Mesothelial cell of epicardium (in vitro differentiated cells): ENCODE measurements at places on chromosomes 12 and 14.

- DNase-seq, result no peak
Measured at GRCh38 chr12:103640831-103641230, 53.8 kb downstream of the STAB2 start.

GRCh38 chr14:104913435-104913834 is 11.2 kb upstream of the PLD4 start:
- no peak for DNase-seq

GRCh38 chr12:13288937-13289652 is 92.6 kb downstream of the EMP1 start:
- DNase-seq, result no peak

DNA sequence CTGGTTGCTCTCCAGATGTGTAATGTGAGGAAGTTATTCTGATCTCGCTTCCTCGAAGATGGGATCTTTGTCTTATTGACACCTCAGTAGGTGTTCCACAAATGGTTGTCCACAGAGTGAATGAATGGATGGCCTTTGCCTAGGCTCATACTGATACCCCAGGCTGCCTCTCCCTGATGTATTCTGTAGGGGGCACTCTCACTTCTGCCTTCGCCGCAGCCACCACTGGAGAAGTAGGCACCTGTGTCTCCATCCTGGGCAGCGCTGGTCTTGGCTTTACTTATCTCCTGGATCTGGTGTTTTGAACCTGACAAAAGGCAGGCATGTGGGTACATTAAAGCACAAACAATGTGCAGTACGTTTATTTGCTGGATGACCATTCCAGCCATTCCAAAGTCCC is 82.1 kb downstream of the ZFP36L1 start:
- no peak for DNase-seq

- DNase-seq, result no peak
Measured at GRCh38 chr14:40445020-40445419, 1012.8 kb upstream of the FBXO33 start.

GRCh38 chr14:89088530-89088929 is 264.1 kb downstream of the TTC8 start:
- no peak for DNase-seq

- no peak for DNase-seq
Measured at GRCh38 chr12:1435456-1435855, 158.9 kb downstream of the FBXL14 start.

GRCh38 chr12:92623386-92623785 is 79.4 kb upstream of the PLEKHG7 start:
- DNase-seq, result no peak

DNA sequence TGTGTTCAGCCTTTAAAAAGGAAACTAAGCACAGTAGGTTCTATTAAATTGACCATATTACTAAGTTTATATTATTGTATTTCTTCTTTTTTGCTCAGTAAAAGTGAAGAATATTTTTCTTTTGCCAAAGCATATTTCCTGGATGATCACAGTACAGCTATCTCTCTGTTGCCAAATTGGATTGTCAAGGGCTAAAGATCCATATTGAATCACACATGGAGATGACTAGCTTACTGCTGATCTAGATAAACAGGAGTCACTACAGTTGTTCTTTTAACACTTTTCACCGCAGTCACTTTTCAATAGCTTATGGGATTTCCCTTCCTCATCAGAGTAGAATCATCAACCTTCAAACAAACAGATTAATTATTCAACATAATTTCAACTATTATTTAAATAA is 78.6 kb downstream of the LRRC9 start:
- DNase-seq, result no peak

- no peak for DNase-seq
Measured at GRCh38 chr14:100556140-100556475, 31.1 kb downstream of the BEGAIN start.

- no peak for DNase-seq
Measured at GRCh38 chr12:62726471-62726980, 208.4 kb downstream of the PPM1H start.

- DNase-seq, result no peak
Measured at GRCh38 chr14:22489957-22490950, 98.8 kb downstream of the DAD1 start.

DNA sequence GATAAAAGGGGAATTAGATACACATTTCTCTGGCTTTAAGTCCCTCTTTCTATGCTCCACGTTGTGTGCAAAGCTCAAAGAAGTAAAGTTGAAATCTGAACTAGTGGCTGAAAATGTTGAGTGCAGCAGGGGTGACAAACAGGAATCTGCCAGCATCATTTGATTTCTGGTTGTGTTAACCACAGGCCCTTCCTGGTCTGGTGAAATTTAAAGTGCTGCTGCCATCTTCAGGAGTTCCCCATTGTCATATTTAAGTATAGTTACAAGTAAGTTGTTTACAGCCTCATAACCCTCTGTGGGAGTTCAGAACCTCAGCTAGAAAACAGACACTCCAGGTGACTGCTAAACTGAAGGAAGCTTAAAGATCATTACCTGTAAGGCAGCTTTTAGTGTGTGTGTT is 90.9 kb upstream of the CCDC196 start:
- DNase-seq, result no peak

- no peak for DNase-seq
Measured at GRCh38 chr14:89466944-89467343, 49.9 kb upstream of the FOXN3 start.

DNA sequence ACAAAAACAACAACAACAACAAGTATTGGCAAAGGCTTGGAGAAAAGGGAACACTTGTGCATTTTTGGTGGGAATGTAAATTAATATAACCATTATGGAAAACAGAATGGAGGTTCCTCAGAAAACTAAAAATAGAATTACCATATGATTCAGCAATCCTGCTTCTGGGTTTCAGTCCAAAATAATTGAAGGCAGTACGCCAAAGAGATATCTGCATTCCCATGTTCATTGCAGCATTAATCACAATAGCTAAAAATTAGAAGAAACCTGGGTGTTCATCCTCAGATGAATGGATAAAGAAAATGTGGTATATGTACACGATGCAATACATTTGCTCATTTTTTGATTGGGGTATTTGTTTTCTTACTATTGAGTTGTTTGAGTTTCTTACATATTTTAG is 813.0 kb downstream of the NRXN3 start:
- DNase-seq, result no peak

- DNase-seq, result no peak
Measured at GRCh38 chr14:74695406-74695805, 17.5 kb downstream of the AREL1 start.

- DNase-seq, result no peak
Measured at GRCh38 chr12:78315028-78315427, 484.3 kb downstream of the NAV3 start.

- DNase-seq, result no peak
Measured at GRCh38 chr14:40414386-40414785, 982.2 kb upstream of the FBXO33 start.

GRCh38 chr12:98973395-98973794 is 328.3 kb downstream of the APAF1 start:
- no peak for DNase-seq

DNA sequence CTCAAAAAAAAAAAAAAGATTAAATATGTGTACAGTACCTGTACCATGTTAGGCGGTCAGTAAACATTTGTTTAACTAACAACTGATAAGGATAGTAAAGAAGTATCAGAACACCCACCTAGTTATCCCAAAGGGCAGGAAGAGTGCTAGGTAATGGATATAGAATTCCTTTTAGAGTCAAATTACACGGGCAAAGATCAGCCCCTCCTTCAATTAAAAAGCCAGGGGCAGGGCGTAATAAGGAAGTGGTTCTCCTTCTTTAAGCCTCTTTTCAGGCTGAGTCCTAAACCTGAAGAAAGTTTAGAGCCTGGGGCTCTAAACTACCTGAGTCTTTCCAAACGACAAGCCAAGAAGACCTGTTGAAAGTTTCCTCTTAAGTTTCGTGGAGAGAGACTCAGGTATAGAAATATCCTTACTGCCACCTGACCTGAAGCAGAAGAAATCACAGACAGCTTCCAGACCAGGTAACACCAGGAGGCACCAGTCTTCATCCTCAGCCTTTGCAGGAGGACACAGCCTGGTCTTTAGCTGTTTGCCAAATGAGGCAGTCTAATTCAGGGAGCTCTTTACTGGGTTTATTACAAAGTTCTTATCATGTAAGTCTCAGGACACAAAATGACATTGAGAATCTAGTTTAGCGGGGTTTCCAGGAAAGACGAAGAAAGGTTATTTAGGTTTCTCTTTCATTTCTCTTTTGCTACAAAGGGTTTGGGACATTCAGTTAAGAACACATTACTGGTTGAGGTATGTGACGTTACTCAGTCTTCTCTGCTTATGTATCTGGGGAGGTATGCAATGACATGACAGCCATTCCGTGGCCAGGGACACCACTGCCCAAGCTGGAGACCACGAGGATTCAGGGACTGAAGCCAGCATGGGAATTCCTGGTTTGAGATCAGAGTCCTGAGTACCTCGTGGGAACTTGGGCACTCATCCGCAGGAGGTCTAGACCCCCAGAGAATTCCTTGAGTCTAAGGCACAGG is at the start of gene BCL2L14:
Gene BCL2L14 (plus strand): TSS at position 266 of the 983 bp plus-strand sequence. CDS start 8,367 bp downstream, outside the sequence.
- no peak for DNase-seq

DNA sequence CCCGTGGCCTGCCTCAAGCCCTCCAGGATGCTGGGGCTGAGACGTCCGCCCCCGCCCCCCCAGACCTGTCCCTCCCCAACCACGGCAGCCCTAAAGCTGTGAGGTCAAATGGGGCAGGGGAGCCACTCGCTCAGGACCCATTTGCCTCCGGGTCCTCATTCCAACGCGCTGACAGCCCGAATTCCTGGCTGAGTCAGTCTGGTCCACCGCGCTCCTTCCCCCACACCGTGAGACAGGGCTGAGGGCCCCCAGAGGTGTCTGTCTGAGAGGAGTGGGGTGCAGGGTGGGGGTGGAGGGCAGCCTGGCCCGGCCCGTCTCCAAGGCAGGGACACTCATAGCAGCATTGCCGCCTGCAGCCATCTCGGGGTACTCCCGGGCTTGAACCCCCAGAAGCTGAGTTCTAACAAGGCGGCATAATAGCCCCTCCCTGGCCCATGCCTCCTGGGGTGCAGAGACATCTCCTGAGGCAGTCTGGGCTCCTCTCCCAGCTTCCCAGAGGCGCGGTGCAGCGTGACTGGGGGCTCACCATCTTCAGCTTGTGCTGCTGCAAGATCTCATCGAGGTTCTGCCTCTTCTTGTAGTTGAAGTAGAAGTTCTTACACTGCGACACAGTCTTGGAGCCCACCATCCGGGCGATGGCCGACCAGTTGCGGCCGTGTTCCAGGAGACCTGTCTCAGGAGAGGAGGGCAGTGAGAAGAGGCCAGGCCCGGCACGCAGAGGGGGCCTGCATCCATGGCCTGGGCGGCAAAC is 90.5 kb downstream of the RFLNA start:
- no peak for DNase-seq

DNA sequence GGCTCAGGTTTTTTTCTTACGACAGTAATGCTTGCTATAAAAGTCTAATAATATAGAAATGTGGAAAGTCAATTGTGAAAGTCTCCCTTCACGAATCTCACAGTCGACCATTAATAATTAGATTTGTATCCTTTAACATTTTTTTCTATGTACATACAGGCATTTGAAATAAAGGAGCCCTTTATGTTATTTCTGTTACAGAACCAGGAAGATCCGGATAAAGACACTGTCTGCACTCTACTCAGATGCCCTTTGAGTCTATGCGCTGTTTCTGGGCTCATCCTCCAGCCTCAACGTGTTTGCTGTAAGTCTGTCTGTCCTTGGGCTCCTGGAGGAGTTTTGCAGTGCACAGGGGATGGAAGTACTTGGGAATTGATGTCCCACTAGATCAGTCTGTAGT is 212.2 kb upstream of the ATP2B1 start:
- DNase-seq, result no peak

DNA sequence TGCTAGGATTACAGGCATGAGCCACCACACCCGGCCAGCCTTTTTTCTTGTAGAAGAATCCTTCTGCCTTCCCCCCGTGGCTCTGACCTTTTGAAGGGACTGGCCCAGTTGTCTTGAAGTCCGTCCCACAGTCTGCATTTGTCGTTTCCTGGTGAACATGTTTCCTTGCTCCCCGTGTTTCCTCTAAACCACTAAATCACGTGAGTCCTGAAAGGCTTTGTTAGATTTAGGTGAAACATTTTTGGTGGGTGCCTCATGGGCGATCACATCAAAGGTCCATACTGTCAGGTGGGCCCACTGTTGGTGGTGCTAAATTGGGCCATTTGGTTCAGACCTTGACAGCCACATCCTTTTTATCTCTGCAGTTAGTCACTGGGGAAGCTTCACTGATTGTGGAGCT is 26.3 kb downstream of the MLXIP start:
- no peak for DNase-seq

- DNase-seq, result no peak
Measured at GRCh38 chr12:128843538-128843937, 9.7 kb upstream of the GLT1D1 start.

DNA sequence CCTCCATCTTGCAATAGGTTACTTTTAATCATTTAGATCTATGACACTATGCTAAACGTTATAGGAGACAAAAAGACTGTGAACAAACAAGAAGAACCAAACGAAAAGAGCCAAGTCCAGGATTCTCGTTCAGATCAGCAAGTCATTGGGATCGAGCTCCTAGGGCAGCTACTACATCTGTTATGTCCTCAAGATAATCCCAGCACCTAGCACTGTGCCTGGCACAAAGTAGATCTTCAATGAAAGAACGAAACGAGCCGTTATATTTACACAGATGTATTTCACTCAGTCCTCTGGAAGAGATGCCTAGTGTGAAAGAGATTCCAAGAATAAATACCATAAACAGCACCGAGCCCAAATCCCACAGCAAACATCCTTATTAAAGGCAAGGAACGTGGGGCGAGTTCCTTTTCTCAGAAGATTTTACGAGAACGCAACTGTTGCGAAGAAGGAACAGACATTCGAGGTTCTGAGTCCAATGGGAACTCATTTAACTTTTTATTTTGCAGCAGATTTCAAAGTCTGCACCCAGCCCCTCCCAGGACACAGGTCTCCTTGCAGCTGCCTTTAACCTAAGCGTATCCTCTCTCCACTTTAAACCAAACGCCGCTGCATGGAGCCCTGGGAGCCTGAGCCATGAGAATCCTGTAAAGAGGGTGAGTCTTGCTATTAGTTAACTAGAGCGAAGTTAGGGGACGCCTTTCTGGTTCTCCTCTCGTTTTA is 544 bp upstream of the TDP1 start:
- no peak for DNase-seq

DNA sequence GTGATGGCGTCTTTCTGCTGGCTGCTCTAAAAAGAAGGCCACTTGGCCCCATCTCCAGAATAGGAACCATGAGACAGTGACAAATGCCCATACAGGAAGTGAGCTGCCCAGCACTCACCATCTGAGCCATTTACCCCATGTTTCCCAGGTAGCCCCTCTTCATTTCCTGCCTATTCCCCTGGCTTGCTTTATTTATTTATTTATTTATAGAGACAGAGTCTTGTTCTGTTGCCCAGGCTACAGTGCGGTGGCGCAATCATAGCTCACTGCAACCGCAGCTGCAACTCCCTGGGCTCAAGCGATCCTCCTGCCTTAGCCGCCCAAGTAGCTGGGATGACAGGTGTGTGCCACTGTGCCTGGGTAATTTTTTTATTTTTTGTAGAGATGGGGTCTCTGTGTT is 71.2 kb downstream of the RIN3 start:
- DNase-seq, result no peak

DNA sequence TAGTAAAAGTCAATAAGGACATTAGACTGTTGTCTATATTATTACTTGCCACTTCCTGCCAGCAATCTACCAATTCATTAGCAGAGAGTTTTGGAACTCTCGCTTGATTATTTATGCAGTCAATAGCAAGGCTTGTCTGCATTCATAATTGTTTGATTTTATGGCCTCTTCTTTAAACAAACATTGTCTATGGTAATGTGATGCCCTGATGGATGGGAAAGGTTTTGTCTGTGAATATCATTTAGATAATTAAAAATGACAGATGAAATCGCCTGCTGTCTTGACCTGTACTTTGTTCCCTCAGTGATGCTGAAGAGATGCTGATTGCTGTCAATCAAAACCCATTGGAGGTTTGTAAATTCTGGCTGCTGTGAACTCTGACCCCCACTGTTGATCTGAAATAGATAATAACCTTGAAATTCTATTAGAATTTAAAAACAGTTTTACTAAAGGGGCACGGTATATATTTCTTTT is 455.3 kb downstream of the NPAS3 start:
- DNase-seq, result no peak
